Activated T-cell treated with anti-CD3 and anti-CD28 coated beads for 48 hours (primary cell): ENCODE measurements at places on chromosomes 4 and X.

DNA sequence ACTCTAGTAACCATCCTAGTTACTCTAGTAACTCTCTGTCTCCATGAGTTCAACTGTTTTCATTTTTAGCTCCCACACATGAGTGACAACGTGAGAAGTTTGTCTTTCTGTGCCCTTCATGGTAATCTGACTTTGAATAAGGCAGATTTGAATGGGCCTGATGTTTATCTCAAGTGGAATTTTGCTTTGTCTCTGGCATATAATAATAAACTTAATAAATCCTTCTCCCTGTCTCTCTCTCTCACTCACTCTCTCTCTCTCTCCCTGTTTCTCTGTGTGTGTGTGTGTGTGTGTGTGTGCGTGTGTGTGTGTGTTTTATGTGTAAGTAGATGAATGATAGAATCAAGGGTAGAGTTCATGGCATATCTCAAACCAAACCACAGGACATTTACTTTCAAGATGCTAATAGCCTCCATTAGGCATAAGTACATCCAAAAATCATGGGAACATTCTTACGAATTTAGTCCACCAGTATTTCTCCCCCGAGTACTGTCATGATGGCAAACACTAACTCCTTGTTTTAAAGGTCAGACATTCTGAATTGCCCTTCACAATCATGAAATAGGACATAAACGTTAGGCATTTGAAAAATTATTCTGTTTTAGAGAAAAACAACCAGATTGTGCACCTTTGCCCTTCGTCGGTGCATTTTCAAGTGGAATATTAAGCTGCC is 193.1 kb downstream of the SPATA18 start:
- no peak for DNase-seq

- DNase-seq, result no peak
Observed at GRCh38 chrX:128051526-128051925, 677 bp downstream of the ACTRT1 start.

DNA sequence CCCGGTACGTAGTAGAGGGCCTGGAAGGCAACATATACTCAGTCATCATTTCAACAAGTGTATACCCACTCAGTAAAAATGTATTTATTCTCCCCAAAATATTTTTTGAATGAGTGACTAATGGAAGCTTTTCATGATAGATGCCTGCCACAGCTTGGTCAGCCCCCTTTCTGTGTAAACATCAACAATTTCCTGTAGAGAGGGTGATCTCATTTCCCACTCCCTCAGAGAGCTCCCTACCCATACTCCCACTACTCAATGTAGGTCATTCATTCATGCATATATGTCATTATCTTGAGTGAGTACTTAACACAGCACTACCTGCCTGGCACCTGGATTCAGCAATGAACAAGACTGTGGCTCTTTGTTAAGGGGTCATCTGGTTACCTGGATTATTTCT is 81.9 kb downstream of the STK32B start:
- no peak for DNase-seq

DNA sequence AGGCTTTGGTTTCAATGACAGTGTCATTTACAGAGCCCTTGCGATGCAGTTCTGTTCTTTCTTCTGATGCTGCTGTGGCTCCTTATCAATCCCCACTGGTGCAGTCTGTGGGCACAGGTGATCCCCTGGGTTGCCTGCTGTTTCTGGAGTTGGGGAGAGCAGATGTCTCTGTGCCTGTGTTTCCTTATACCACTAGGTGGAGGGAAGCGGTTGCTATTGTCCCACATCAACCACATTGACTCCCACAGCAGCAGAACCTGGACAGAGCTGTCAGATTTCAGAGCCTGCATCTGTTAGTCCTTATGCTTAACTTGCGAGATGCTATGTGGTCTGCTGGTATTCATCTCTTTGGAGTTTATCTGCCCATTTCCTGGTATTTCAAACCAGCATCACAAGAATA is 57.7 kb downstream of the NEIL3 start:
- no peak for DNase-seq

DNA sequence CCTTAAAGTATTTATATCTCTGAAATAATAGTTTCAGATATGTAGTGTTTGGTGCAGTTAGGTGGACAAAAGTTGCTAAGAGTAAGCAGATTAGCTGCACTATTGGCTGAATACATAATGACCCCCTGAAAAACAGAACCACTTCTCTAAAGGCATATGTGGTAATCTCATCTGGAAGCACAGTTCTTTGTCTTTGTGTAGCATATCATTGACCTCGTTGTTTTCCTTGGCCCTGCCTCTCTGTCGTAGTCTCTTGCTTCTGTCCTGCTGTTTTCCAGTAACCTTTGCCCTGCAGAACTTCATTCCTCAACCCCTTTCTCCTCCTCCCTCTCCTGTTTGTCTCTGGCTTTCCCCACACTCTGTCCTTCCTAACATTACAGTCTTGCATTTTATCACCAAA is 41.4 kb downstream of the JADE3 start:
- no peak for DNase-seq

GRCh38 chrX:11103006-11103405 is 8.1 kb upstream of the HCCS start:
- no peak for DNase-seq

DNA sequence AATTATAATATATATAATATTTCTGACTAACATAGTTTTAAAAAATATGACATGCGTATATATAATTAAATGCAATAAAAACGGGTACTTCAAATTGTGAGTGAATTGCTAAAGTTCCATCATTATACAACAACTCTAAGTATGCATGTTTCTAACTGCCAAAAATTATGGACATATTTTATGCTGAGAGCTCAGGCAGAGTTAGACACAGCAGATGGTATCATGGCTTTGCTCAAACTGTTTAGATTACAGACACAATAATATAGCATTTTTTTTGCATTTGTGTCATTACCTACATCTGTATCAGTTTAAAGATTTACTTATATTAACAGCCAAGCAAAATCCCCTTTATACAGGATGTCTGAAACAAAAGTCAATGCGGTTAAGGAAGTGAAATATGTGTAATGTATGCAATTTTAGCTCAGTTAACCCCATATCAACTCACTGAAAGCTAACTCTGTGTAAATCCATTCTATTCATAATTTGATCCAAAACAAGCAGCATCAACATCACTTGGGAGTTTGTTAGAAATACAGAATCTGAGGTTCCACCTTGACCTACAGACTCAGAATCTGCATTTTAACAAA is 119.1 kb upstream of the CNKSR2 start:
- no peak for DNase-seq

GRCh38 chr4:101678180-101678579 is 112.3 kb upstream of the BANK1 start:
- DNase-seq, result no peak

DNA sequence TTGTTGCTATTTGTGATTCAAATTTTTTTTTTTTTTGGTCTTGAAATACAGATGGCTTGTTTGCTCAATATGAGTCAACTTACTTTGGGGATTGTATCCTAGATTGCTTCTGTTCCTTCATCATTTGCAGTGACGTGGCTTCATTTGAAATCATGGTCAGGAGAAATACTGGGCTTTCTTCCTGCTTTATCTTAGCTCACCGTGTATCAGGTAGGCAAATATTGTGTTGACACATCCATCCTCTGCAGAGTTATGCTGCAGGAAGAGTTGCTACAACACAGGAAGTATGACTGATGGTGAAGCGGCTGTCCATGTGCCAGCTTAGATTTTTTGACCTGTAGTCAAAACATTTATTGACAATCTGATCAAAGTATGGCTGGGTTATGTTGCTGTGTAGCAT is 232.2 kb downstream of the C4orf33 start:
- DNase-seq, result no peak

GRCh38 chrX:21735038-21735767 is 22.7 kb downstream of the SMPX start:
- no peak for DNase-seq

DNA sequence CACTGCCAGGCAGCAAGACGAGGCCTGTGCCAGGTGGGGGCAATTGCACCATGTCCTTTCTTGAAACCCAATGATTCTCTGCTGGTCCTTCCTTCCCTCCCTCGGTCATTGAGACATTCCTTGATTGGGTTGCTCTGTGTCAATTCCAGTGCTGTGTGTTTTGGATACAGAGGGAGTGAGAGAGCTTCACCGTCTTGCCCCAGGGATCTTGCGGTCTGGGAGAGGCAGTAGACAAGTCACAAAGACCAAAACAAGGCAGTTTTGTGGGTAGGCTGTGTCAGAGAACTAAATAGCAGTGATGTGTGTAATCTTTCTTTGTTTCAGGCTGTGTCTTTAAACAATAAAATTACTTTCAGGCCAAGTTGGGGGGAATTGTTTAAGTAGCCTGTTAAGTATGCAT is 38.8 kb upstream of the TADA2B start:
- DNase-seq, result no peak

- no peak for DNase-seq
Observed at GRCh38 chr4:176964116-176964691, 171.5 kb upstream of the VEGFC start.

GRCh38 chrX:125203737-125204578 is 115.7 kb upstream of the TEX13C start:
- DNase-seq, result no peak

DNA sequence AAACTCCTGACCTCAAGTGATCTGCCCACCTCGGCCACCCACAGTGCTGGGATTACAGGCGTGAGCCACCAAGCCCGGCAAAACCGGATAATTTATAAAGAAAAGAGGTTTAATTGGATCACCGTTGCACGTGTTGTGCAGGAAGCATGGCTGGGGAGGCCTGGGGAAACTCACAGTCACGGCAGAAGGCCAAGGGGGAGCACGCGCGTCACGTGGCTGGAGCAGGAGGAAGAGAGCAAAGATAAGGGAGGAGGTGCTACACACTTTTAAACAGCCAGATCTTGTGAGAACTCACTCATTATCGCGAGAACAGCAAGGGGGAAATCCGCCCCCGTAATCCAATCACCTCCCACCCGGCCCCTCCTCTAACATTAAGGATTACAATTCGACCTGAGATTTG is 177.9 kb upstream of the TENM3 start:
- no peak for DNase-seq

GRCh38 chrX:71652405-71652804 is 14.9 kb upstream of the LOC101059915 start:
- no peak for DNase-seq
